A549 treated with ZK216348 at 1 μM for 4 hours (cell line): ENCODE measurements at places on chromosomes 7 and 10. TPM values are rescaled to one million over a fixed set of nuclear protein-coding genes. Genes with fewer than 3 reads are reported as not detected.

Gene NRAP
- not detected in 5 replicates for total RNA-seq

Gene ATXN7L1
- 5.1 to 7.2 TPM (median 6.6 TPM) in 5 replicates for total RNA-seq

Gene CPXM2
- total RNA-seq, result not detected in 5 replicates

Gene PHYHIPL
- total RNA-seq, result 0.13 to 0.44 TPM (median 0.20 TPM) in 5 replicates

Gene SPDYE9
- total RNA-seq, result not detected in 5 replicates

Gene CYP2C18
- 0.11 to 0.12 TPM in 2 of 5 replicates, not detected in the others for total RNA-seq

Gene FBXL13
- total RNA-seq, result 0.33 to 0.83 TPM (median 0.36 TPM) in 5 replicates

Gene ADARB2
- not detected in 5 replicates for total RNA-seq

Gene LRRN3
- total RNA-seq, result 0.04 TPM in 1 of 5 replicates, not detected in the others

Gene TFR2
- 1.6 to 3.1 TPM (median 2.5 TPM) in 5 replicates for total RNA-seq

Gene PTPRN2
- total RNA-seq, result 0.33 to 1.5 TPM (median 0.86 TPM) in 5 replicates

Gene EPO
- not detected in 5 replicates for total RNA-seq

Gene PAPOLB
- not detected in 5 replicates for total RNA-seq

Gene ELFN1
- total RNA-seq, result 0.32 to 0.47 TPM (median 0.38 TPM) in 5 replicates

Gene KNDC1
- total RNA-seq, result 0.52 to 2.4 TPM (median 0.87 TPM) in 5 replicates

Gene HECW1
- total RNA-seq, result 12.5 to 16.8 TPM (median 13.5 TPM) in 5 replicates

Gene AKR1D1
- total RNA-seq, result not detected in 5 replicates

Gene AKR1C4
- total RNA-seq, result 0.27 to 0.50 TPM (median 0.32 TPM) in 4 of 5 replicates, not detected in the other

Gene ATG9B
- total RNA-seq, result 0.25 to 0.94 TPM (median 0.43 TPM) in 5 replicates

Gene IQCE
- 7.6 to 14.0 TPM (median 13.9 TPM) in 5 replicates for total RNA-seq

Gene LEP
- not detected in 5 replicates for total RNA-seq

Gene MMD2
- total RNA-seq, result not detected in 5 replicates

Gene PON1
- total RNA-seq, result 0.37 to 1.5 TPM (median 0.92 TPM) in 5 replicates

Gene KIAA1549
- 4.2 to 8.6 TPM (median 6.5 TPM) in 5 replicates for total RNA-seq

Gene PLCE1
- total RNA-seq, result 4.9 to 7.8 TPM (median 6.8 TPM) in 5 replicates

Gene DRGX
- not detected in 5 replicates for total RNA-seq

Gene AKR1E2
- total RNA-seq, result 7.5 to 7.9 TPM (median 7.5 TPM) in 5 replicates

Gene AGMO
- total RNA-seq, result 0.50 to 1.1 TPM (median 0.89 TPM) in 5 replicates

Gene CDNF
- total RNA-seq, result 0.52 to 1.4 TPM (median 1.1 TPM) in 5 replicates

Gene MYPN
- total RNA-seq, result 2.3 to 3.8 TPM (median 2.7 TPM) in 5 replicates

Gene POLD2
- 110 to 168 TPM (median 158 TPM) in 5 replicates for total RNA-seq

Gene BRAT1
- total RNA-seq, result 14.2 to 41.5 TPM (median 36.1 TPM) in 5 replicates

Gene PRF1
- not detected in 5 replicates for total RNA-seq

Gene DYNC1I1
- total RNA-seq, result not detected in 5 replicates

Gene TUBAL3
- 0.22 to 0.45 TPM (median 0.33 TPM) in 5 replicates for total RNA-seq

Gene DGKI
- total RNA-seq, result 0.11 to 0.97 TPM (median 0.35 TPM) in 3 of 5 replicates, not detected in the others

Gene VPS37D
- 2.6 to 7.3 TPM (median 5.4 TPM) in 5 replicates for total RNA-seq

Gene AGAP3
- 37.7 to 73.4 TPM (median 64.2 TPM) in 5 replicates for total RNA-seq

Gene HMX2
- total RNA-seq, result 0.20 to 0.25 TPM (median 0.22 TPM) in 3 of 5 replicates, not detected in the others

Gene TUBB8
- 0.06 TPM in 1 of 5 replicates, not detected in the others for total RNA-seq
